ENCODE measurements at places on chromosomes 11 and 22. TPM values are rescaled to one million over a fixed set of nuclear protein-coding genes. Genes with fewer than 3 reads are reported as not detected.

- no peak overlapping the region for H3K4me3 ChIP-seq
- no peak for DNase-seq
- H3K27ac ChIP-seq = no peak overlapping the region
- no peaks in the 10 kb centered on the region for H3K4me1 ChIP-seq
These were observed 77.2 kb downstream of the SIK3 start for GRCh38 chr11:117020869-117021564.

DNA sequence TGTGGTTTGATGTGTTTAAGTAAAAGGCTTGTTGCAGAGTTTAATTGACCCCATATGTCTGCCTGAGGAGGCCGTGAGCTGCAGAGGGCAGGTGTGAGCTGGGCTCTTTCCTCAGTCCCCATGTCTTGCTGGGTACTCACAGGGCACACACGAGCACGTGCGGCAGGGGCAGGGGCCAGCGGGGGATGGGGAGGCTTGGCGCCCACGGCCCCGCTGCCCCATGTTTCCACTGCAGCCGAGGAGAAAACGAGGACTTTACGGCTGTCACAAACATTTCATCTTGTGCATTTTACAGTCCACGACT, 24.7 kb upstream of the CCDC188 start:
- no peak for DNase-seq
- no peak overlapping the region for H3K27ac ChIP-seq
- no peaks in the 10 kb centered on the region for H3K36me3 ChIP-seq
- no peaks in the 10 kb centered on the region for H3K27me3 ChIP-seq

DNA sequence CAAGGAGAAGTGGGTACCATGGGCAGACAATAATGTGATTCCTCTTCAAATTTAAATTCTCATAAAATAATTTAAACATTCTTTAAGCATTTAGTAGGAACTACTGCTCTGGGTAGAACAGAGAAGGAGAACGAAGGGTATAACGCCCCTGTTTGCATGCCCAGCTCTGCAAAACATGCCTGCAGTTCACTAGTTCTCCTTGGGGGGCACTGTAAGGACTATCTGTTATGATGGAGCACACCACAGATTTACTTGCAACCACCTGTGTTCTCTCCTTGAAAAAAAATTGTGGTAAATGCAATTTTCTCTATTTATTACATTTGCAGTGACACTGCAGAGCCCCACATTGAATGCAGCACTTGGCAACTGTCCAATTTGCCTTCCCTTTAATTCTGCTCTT, 100.3 kb downstream of the GUCY1A2 start:
- H3K4me1 ChIP-seq = peaks cover 3% of the 10 kb centered on the region
- H3K36me3 ChIP-seq = no peaks in the 10 kb centered on the region
- no peaks in the 10 kb centered on the region for H3K27me3 ChIP-seq

MPZL2 gene
- 14.2 TPM for total RNA-seq

DNA sequence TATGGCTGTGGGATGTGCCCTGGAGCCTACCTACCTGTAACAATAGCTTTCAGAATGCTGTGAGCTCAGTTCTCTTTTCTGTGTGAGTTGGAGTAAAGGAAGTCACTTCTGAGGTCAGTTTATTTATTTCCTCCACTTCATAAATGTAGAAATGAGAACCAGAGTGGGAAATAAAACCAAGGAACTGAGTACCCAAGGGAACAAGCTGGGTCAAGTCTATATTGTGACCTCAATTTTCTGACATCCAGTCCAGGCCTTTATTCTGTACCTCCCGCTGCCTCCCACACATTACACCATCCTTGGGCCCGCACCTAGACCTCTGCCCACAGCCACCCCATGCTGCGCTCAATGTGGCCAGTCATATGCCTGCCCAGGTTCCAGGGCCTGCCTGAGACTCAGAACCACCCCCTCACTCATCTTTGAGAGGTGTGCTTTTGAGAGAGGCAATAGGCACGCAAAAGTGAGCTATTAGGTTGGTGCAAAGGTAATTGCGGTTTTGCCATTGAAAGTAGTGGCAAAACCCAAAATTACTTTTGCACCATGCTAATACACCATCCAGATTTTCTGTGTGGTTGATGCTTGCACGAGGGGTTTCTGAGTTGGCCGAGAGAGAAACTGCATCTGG, 9.8 kb downstream of the MS4A6E start:
- no peaks in the 10 kb centered on the region for H3K4me1 ChIP-seq
- no peaks in the 10 kb centered on the region for H3K27me3 ChIP-seq

- no peak for DNase-seq
- H3K4me1 ChIP-seq = peaks cover 9% of the 10 kb centered on the region
- peaks cover 30% of the 10 kb centered on the region for H3K27me3 ChIP-seq
- no peak overlapping the region for H3K4me3 ChIP-seq
- no peak overlapping the region for H3K27ac ChIP-seq
These were observed 15.2 kb downstream of the MRGPRG start for GRCh38 chr11:3203221-3204043.

GRCh38 chr11:134901955-134902918, 490.2 kb upstream of the B3GAT1 start:
- no peak overlapping the region for H3K27ac ChIP-seq
- H3K4me1 ChIP-seq = peaks cover 15% of the 10 kb centered on the region
- no peaks in the 10 kb centered on the region for H3K36me3 ChIP-seq

DNA sequence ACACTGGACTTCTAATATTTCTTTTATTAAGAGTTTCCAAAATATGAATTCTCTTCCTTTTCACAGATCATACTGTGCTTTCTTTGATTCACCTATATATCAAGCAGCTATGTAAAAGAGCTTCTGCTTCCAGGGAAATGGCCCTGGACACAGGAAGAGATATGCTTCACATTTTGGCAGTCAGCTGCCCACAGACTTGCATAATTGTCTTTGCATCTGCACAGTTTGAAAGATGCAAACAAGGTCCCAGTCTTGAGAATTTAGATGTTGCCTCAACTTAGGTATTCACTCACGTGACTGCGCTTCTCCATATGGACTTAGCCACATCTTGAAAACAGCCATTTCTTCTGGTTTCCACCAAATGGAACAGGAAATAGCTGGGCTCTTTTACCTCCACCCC, 92.3 kb upstream of the POU2AF2 start:
- H3K36me3 ChIP-seq = no peaks in the 10 kb centered on the region
- no peak overlapping the region for H3K4me3 ChIP-seq
- no peak overlapping the region for H3K27ac ChIP-seq
- no peak for DNase-seq

- no peak for DNase-seq
- H3K36me3 ChIP-seq = no peaks in the 10 kb centered on the region
- H3K27me3 ChIP-seq = no peaks in the 10 kb centered on the region
- H3K4me3 ChIP-seq = no peak overlapping the region
These were observed 20.2 kb upstream of the TREH start for GRCh38 chr11:118699506-118700220.

DMC1 gene
- 1.5 TPM for total RNA-seq

- H3K27ac ChIP-seq = no peak overlapping the region
- no peaks in the 10 kb centered on the region for H3K4me1 ChIP-seq
- H3K4me3 ChIP-seq = no peak overlapping the region
- no peak for DNase-seq
- no peaks in the 10 kb centered on the region for H3K27me3 ChIP-seq
These were observed 1949.4 kb upstream of the RAG2 start for GRCh38 chr11:38547462-38547861.

GRCh38 chr22:47035425-47035881, 273.0 kb downstream of the TBC1D22A start:
- H3K27ac ChIP-seq = no peak overlapping the region
- H3K4me3 ChIP-seq = no peak overlapping the region
- H3K27me3 ChIP-seq = no peaks in the 10 kb centered on the region
- DNase-seq = peak; percentile 18

ZNF280B gene
- 1.5 TPM for total RNA-seq

- H3K27ac ChIP-seq = no peak overlapping the region
- H3K4me1 ChIP-seq = no peaks in the 10 kb centered on the region
- H3K4me3 ChIP-seq = no peak overlapping the region
- H3K36me3 ChIP-seq = no peaks in the 10 kb centered on the region
- no peak for DNase-seq
These were observed 524.1 kb downstream of the TBC1D22A start for GRCh38 chr22:47286590-47286989.

PDGFB gene
- total RNA-seq = 36.9 TPM

DNA sequence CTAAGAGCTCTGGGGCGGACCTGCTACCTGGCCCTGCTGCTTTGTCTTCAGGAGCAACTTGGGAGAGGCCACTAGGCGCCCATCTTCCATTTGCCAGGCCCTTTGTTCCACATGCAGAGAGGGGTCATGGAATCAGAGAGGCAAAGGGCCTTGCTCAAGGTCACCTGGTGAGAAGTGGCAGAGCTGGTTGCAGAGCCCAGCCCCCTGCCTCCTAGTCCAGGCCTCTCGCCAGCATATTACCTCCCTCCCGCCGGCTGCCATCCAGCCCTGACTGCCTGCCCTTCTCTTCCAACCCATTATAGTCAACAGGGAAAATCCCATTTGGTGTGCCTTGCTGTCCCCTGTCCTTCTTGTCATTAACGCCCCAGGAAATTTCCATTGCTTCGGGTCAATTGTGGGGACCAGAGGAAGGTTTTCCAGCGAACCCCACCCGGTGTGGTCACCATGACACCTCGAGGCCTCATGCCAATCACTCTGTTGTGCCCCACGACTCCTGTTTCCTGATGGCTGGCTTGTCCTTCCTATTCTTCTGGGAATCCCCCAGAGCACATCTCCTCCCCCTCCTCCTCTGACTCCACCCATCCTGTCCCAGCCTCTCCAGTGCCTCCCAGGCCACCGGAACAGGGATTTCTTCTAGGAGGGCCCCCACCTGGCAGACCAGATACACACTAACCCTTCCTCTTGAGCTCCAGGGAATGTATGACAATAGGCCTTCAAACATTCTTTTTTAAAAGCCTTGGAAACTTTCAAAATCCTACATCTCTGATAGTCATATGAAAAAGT, 77.0 kb downstream of the NECTIN1 start:
- H3K36me3 ChIP-seq = no peaks in the 10 kb centered on the region
- H3K27me3 ChIP-seq = no peaks in the 10 kb centered on the region
- H3K27ac ChIP-seq = no peak overlapping the region
- no peak overlapping the region for H3K4me3 ChIP-seq
- no peaks in the 10 kb centered on the region for H3K4me1 ChIP-seq

- H3K27ac ChIP-seq = peak overlapping the region; percentile 88
- no peaks in the 10 kb centered on the region for H3K27me3 ChIP-seq
- no peak for DNase-seq
- H3K4me1 ChIP-seq = peaks cover 55% of the 10 kb centered on the region
These were observed 36.9 kb downstream of the PPP2R1B start for GRCh38 chr11:111729071-111729830.

- H3K36me3 ChIP-seq = no peaks in the 10 kb centered on the region
- peak; percentile 55 for DNase-seq
- H3K4me1 ChIP-seq = peaks cover 5% of the 10 kb centered on the region
- peak overlapping the region; percentile 99 for H3K27ac ChIP-seq
These were observed 823 bp downstream of the CEP57 start for GRCh38 chr11:95790933-95791708.

MAJIN gene
- not detected for total RNA-seq

DNA sequence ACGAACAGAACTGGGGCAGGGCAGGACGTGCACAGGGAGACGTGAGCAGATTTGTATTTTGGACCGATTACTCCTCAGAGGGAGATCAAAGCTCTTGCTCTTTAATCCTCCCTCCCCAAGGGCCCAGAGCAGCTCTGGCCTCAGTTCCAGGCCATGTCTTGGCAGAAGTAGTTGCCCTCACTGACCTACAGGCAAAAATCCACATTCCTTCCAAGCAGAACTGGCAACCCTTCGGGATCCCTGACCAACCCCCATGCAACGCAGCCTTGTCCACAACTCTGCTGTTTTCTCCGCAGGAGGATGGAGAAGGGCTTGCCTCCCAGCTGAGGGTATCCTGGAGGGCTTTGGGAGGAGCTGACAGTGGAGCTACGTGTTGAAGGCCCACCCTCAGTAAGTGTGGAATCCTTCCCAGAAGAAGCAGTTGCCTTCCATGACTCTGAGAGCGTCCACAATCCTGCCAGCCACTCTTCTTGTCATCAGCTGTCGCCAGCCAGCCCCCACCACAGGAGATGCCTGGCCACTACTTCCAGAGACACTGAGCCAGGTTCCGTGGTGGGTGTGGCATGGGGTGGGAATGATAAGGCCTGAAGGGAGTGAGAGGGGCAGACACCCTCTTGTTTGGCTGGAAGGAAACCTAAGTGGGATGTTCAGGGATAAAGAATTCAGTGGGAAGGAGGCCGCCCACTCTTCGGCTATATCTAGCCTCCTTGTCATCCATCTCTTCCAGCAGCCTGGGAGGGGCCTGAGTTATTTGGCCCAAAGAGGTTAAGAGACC, 68.1 kb downstream of the PDE2A start:
- peak overlapping the region; percentile 7 for H3K4me3 ChIP-seq
- DNase-seq = no peak
- no peaks in the 10 kb centered on the region for H3K27me3 ChIP-seq
- peak overlapping the region; percentile 8 for H3K27ac ChIP-seq

- no peak for DNase-seq
- H3K27me3 ChIP-seq = no peaks in the 10 kb centered on the region
- no peak overlapping the region for H3K4me3 ChIP-seq
- H3K4me1 ChIP-seq = no peaks in the 10 kb centered on the region
These were observed 10.0 kb downstream of the DIXDC1 start for GRCh38 chr11:111947143-111947542.

GRCh38 chr11:116171271-116172140, 601.3 kb downstream of the BUD13 start:
- H3K4me3 ChIP-seq = no peak overlapping the region
- DNase-seq = no peak
- H3K4me1 ChIP-seq = no peaks in the 10 kb centered on the region
- no peak overlapping the region for H3K27ac ChIP-seq
- H3K27me3 ChIP-seq = peaks cover 4% of the 10 kb centered on the region
- no peaks in the 10 kb centered on the region for H3K36me3 ChIP-seq

GRCh38 chr11:91686700-91687099, 537.9 kb upstream of the FAT3 start:
- H3K36me3 ChIP-seq = no peaks in the 10 kb centered on the region
- H3K4me1 ChIP-seq = no peaks in the 10 kb centered on the region
- no peak overlapping the region for H3K4me3 ChIP-seq
- no peak overlapping the region for H3K27ac ChIP-seq
- DNase-seq = no peak
- H3K27me3 ChIP-seq = no peaks in the 10 kb centered on the region

VPREB3 gene
- 3.2 TPM for total RNA-seq

- peaks cover 10% of the 10 kb centered on the region for H3K4me1 ChIP-seq
- no peak for DNase-seq
- no peak overlapping the region for H3K27ac ChIP-seq
- no peak overlapping the region for H3K4me3 ChIP-seq
- H3K36me3 ChIP-seq = no peaks in the 10 kb centered on the region
These were observed 15.5 kb upstream of the RAPSN start for GRCh38 chr11:47464483-47464882.

- peaks cover 7% of the 10 kb centered on the region for H3K4me1 ChIP-seq
- DNase-seq = no peak
- no peak overlapping the region for H3K27ac ChIP-seq
- H3K36me3 ChIP-seq = no peaks in the 10 kb centered on the region
- no peaks in the 10 kb centered on the region for H3K27me3 ChIP-seq
These were observed 50.6 kb upstream of the ACCSL start for GRCh38 chr11:43997022-43997660.

GRCh38 chr11:77152846-77153245, 24.8 kb downstream of the MYO7A start:
- no peak overlapping the region for H3K4me3 ChIP-seq
- H3K4me1 ChIP-seq = peaks cover 29% of the 10 kb centered on the region
- H3K27me3 ChIP-seq = no peaks in the 10 kb centered on the region
- no peaks in the 10 kb centered on the region for H3K36me3 ChIP-seq
- no peak overlapping the region for H3K27ac ChIP-seq
- DNase-seq = no peak

MRGPRX4 gene
- total RNA-seq = not detected
